ENCODE measurements at places on chromosomes 4 and X.

DNA sequence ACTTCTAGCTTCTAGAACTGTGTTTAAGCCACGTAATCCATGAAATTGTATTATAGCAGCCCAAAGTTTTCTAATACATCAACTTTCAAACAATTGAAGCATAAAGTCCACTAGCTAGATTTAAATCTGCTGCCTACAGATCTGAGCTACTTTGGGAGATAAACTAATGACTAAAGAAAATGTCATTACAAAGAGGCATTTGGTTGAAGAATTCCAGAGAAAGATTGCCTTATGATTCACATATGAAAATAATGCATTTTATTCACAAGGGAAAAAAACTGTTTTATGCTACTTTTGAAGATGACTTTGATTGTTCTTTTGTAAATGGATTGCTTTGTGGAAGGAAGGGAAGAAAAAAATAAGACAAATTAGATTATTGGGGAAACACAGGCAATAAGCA is 124.1 kb upstream of the SLIT2 start:
- DNase-seq = no peak

- no peak for DNase-seq
These were observed 764 bp downstream of the TRAPPC11 start for GRCh38 chr4:183659872-183660242.

DNA sequence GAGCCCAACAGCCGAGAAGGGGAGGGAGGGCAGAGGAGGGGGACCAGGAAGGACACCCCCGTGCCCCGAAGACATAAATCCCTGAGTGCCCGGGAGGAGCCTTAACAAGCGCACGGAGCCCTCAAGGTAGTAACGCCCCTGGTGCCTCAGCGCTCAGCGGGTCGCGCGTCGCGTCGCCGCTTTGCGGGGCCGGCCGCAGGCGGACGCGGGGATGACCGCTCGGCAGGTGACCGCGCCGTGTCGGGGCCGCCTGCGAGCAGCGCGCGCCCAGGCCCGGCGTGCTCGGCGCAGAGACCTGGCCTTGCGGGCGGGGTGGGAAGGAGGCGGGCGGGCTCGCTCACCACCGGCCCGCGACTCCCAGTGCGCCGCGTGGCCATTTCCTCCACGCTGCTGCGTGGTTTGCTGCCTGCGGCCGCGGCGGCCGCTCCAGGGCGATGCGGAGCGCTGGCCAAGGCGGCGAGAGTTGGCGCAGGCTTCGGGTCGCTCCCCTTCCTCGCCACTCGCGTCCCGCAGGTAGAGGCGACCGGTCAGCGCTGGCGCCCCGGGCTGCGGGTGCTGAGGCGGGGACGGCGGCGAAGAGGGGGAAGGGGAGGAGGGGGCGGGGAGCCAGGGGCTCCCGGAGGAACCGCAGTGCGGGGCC is 632 bp downstream of the CCSER1 start:
- peak; percentile 16 for DNase-seq

DNA sequence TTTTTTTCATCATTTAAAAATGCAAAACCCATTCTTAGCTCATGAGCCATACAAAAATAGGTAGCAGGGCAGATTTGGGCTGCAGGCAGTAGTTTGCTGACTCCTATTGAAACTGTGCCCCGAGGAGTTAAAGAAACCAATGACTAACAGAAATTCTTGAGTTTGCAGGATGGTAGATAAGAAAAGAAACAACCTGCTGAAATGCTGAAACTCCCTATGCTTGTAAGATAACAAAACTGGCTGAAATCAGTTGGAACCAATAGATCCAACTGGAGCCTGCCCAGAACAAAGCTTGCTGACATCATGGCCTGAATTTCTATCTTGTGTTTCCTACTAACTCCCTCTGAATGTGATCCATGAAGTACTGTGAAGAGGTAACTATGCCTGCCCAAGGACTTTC is 68.6 kb downstream of the ANOS1 start:
- DNase-seq = no peak

- no peak for DNase-seq
These were observed 55.2 kb downstream of the NEK1 start for GRCh38 chr4:169557061-169557636.

- DNase-seq = peak; percentile 19
These were observed 3.1 kb upstream of the MSX1 start for GRCh38 chr4:4856071-4857000.

GRCh38 chrX:12901486-12901885 is 4.9 kb upstream of the TLR8 start:
- DNase-seq = peak; percentile 46

- peak; percentile 81 for DNase-seq
These were observed 12.1 kb upstream of the ETNPPL start for GRCh38 chr4:108774809-108775530.

- no peak for DNase-seq
These were observed 14.8 kb upstream of the MAMLD1 start for GRCh38 chrX:150348365-150348764.

DNA sequence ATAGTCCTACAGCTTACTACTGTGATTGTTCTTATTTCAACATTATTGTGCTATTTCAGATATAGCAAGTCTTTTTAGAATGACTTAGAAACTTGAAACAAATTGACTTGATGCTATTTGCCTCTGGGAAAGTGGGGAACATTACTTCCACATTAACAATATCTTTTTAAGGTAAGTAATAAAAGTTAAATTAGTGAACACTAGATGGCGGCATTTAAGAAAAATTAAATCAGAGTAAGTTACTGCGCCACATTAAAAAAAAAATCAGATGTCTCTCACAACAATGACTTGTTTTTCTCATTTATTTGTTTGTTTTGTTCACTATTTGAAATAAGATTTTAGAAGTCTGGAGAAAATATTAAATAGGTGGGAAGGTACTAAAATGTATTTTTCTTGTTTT is 1026.9 kb upstream of the SLIT2 start:
- DNase-seq = no peak

- DNase-seq = no peak
These were observed 138.9 kb upstream of the INPP4B start for GRCh38 chr4:142984871-142985585.

DNA sequence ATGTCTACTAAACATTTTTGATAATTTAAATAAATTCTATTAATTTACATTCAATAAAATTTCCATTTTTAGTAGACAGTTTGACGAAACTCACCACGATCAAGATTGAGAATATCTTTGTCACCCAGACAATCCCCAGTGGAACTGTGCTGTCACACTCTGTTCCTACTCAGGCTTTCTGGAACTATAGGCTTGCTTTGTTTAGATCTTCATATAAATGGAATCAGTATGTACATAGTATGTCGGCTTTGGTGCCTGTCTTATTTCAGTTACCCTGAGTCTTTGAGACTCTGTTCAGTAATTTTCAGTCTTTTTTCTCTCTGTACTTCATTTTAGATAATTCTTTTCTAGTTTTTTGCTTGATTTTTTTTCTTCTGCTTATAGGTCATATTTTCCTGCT is 163.5 kb upstream of the EMCN start:
- no peak for DNase-seq

Data from psoas muscle (tissue), 8 donors.